ENCODE measurements at places on chromosomes 3 and 15.

DNA sequence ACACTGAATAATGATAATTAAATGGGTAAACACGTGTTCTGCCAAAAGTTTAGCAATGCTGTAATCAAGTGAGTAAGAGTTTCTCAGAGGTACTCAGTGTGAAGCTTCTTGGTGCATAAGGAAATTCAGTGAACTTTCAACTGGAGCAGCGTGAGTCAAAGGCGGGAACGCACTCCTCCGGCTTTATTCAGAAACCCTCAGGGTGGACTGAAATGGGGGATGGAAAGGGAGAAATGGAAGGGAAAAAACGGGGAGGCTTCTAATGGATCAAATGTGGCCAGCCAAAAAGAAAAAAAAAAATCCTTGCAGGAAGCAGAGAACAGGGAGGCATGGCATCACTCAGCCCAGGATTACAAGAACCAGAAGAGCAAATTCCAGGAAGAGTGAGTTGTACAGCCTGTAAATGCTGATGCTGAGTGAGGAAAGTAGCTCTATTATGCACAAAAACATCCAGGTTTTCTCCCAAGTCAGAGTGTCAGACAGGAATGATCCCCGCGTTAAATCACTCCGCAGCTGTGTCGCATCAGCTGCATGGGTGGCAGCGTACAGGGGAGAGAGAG, 85.3 kb downstream of the ASB7 start:
- no peak for DNase-seq

GRCh38 chr15:52466134-52466701, 62.5 kb downstream of the MYO5A start:
- no peak for DNase-seq

DNA sequence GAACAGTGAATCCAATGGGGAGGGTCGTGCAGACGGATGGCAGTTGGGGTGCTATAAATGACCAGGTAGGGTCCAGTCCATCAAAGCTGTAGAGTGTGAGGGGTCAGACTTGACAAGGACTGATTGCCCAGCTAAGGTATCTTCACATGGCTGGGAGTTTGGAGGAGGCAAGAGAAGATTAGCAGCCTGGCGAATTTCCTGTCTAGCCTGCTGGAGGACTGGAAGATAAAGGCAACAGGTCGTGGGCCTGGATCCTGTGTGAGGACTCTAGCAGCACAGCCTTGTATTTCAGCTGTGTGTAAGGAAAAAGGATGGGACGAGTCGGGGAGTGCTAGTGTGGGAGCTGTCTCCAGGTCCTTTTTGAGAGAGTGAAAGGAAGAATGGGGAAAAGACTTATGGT, 17.6 kb downstream of the CCR5AS start:
- DNase-seq: no peak

- DNase-seq: no peak
Measured at GRCh38 chr3:181722156-181722555, 10.4 kb downstream of the SOX2 start.

DNA sequence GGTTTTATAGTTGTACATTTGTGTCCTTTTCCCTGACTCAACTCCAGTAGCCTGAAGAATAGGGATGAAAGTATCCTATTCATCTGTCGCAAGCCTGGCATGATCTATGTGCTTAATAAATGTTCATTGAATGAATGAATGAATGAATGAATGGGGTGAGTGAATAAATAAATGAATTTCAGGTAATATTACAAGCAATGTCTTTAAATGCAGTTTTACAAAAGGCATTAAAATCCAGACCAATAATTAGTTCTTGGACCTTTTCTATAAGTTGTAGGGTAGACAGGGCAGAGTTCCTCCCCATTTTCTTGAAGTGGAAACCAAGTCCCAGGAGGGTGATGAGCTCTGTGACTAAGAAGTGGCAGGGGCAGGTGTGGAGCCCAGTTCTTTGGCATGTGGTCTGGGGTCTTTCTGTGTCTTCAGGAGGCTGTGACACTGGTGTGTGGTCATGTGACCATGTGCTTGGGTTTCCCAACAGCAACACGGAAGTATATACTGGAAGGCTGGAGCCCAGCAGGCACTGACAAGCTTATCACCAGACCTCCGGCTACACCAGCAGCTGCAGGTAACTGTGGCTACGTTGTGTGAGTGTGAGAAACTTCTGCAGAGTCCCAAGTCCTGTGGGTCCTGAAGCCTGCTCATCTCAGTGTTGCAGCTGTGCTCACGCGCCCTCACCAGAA, 18.3 kb downstream of the XYLB start:
- no peak for DNase-seq

GRCh38 chr3:94225148-94225865, 162.4 kb downstream of the NSUN3 start:
- no peak for DNase-seq

GRCh38 chr3:20096135-20096685, 56.0 kb downstream of the KAT2B start:
- no peak for DNase-seq

DNA sequence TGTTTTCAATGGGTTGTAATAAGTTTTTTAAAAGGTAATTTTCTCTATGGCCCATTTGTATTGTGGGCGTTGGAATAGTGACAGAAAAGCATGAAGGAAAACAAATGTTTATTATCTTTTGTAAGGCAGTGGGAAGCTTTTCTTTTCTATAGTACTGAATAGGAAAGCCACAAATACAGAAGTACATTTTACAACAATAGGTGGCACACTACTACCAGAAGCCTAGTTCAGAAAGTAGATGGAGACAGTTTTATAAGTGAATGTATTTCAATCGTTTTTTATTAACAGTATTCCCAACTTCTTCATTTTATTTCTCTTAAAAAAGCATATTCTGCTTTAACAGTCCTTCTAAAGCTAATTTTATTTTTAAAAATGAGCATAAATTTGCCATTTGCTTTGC, 296.7 kb downstream of the PTPRG start:
- DNase-seq: peak; percentile 67

GRCh38 chr3:194687638-194688199, 2.0 kb downstream of the FAM43A start:
- DNase-seq: peak; percentile 39

DNA sequence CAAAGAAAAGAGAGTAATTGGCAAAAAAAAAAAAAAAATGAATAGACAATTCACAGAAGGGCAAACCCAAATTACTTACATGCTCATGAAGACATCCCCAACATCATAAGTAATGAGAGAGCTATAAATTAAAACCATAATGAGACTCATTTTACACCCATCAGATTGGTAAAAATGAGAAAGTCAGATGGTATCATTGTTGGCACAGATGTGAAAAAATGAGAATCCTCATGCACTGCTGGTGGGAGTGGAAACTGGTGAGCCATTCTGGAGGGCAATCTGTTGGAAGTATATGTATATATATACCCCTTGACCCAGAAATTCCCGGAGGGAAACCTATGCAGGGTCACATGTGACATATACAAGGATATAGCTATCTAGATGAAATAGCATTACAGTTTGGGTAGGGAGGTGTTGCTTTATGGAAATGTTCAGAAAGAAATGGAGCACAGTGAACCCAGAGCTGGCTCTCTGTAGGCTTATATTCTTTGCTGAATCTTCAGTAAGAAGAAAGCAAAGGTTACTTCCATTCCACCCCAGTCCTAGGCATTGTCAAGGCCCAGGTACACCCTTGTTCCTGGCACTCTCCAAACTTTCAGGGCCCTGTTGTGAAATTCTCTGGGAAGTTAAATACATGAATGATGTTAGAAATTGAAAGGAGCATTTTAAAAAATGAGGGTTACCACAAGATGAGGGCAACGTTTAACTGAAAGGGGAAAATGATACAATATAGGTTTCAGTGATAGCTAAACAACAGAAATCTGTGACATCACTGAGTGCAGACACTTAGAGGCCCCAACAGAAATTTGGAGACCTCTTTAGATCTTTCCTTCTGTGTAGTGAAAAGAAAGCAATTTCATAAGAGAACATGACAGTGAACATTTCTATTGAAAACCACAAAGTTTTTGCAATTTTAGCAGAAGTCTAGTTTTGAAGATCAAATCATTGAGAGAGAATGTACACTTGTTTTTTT, 132.7 kb upstream of the TPRG1 start:
- DNase-seq: no peak

GRCh38 chr3:160023476-160023875, 34.8 kb downstream of the IL12A start:
- DNase-seq: no peak

DNA sequence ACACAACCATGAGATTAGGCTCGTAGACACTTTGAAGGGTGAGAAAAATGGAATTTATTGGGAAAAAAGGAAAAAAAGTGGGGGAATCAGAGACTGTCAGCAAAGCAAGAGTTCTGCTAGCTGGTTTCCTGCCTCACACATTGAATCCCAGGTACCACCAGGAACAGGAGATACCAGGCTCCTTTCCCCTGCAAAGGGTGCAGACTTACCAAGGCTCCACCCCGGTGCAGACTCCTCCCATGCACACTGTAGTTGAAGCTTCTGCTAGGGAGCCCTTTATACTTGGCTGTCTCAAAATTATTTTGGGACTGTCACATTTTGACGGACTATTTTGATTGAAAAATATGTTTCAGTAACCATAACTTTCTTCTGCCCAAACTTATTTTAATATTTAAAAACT, 819.9 kb upstream of the GBE1 start:
- no peak for DNase-seq

DNA sequence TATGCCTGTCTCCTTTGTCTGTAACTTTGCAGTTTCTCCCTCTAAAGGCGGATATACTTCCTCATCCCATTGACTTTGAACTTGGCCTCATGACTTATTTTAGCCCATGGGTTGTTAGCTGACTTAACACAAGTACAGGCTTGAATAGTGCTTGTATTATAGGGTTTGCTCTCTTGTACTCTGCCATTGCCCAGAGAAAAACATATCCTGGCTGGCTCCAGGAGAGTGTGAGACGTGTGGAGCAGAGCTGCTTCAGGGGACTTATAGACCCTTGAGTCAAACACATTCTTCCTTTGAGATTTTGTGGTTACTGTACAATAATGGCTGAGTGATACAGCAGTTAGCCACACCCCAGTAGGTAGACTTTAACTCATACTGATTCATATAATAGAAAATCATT, 124.0 kb downstream of the RAP2B start:
- no peak for DNase-seq

DNA sequence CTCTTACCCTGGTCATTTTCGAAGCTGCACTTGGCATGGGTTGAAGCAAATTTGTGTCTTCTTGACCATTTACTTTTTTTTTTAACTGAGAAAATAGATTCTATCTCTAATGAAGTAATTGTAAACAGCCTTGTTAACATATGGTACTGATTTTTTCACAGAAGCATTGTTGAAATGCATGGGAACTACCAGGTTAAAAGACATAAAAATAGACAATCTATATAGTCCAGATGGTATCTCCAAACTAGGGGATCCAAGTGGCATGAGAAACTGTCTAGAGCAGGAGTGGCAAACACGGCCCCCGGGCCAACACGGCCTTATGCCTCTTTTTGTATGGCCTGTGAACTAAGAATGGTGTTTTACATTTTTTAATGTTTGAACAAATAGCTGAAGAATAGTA, 41.9 kb downstream of the CACNA1D start:
- DNase-seq: no peak

DNA sequence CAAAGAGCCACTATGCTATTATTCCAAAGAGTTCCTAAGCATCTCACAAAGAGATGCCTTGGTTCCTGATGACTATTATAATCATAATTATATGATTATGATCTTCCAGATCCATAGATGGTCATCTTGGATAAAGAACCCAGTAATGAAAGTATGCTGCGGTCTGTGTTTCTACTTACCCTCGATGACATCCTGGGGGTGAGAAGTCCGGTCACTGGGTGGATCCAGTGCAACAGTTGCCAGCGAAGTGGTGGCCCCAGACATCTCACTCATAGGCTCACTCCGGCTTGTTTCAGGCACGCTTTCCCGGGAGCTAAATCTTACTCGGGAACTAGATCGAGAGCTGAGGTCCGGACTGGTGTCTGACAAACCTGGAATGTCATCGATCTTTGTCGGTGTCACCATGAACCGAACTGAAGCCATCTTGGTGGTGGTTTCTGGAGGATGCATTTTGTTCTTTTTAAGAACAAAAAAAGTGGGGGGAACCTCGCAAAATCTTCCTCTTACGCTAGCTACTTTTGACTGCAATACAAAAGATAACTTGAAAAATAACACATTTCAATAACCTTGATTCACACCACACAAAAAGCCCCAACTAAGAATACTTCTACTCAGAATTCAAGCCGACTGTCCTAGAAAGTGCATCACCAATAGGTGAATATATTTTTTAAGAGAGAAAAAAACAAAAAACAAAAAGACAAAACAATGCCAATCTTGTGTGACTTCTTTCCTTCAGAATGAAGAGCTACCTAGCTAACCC, 1.2 kb downstream of the SLC12A6 start:
- DNase-seq: no peak

Data from G401 (cell line).